Pancreas (tissue), 10 donors: ENCODE measurements at places on chromosomes 12 and 14. TPM values are rescaled to one million over a fixed set of nuclear protein-coding genes. Genes with fewer than 3 reads are reported as not detected.

GRCh38 chr14:82492157-82492556 lies 958.5 kb upstream of the SEL1L start:
- DNase-seq, result no peak

DNA sequence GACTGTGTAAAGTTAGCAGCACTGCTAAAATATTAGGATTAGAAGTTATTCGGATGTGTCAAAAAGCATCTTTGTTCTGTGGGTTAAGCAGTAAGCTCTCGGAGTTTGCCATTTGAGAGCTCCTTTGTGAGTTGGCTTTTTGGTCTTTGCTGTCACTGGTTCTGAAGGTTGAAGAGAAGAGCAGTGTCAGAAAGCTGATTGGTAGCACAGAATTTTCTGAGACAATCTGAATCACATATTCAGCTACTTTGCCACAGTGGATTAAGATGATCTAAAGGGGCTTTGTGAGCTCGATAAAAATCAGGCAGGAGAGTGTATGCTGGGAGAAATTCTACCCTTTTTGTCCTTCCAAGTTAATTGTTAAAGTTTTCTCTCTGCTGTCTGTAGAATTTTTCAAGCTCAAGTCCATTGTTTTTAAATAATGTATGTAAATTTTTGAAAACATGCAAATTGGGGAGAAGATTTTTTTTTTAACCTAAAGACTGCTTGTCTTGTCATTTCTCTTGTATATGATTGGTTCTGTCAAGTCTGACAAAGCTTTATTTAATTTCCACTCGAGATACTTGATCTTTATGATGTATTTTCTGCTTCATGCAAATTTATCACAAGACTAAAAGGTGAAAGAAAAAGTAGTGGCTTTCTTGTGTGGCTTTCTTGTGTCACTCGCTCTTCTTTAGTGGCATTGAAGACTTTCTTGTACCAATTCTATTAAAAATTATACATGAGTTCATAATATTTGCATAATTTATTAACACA lies 307.3 kb downstream of the EGLN3 start:
- no peak for DNase-seq

The GPX2 gene
- total RNA-seq, result 7.9 TPM

The PTCSC3 gene
- total RNA-seq, result not detected

The WNT1 gene
- not detected for total RNA-seq

The HSPB8 gene
- 5.4 TPM for total RNA-seq
